ENCODE measurements at places on chromosomes 7 and 10. TPM values are rescaled to one million over a fixed set of nuclear protein-coding genes. Genes with fewer than 3 reads are reported as not detected.

DNA sequence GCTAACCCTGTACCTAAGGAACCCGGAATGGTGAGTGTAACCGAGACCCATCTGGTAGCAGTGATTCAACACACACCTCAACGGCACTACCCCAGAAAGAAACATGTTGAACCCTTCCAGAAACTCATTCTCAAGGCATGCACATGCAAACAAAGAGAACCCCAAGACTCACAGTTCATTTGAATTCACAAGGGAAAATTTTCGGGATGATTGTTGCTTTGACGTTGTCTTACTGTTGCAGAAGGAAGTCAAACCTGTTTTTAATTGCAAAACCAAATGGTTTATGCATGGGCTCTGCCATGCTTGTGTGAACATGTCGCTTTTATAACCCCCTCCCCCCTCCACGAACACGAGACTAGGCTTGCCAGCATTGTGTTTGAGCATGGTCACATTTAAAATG lies 539.7 kb downstream of the GATA3 start:
- H3K27me3 ChIP-seq = no peaks in the 10 kb centered on the region
- H3K27ac ChIP-seq = no peak overlapping the region
- no peak for DNase-seq
- no peak overlapping the region for H3K4me3 ChIP-seq

- no peak for DNase-seq
- no peak overlapping the region for H3K27ac ChIP-seq
- peaks cover 9% of the 10 kb centered on the region for H3K4me1 ChIP-seq
- H3K27me3 ChIP-seq = no peaks in the 10 kb centered on the region
- no peak overlapping the region for H3K4me3 ChIP-seq
Observed at GRCh38 chr10:33345236-33345635, 10.8 kb upstream of the NRP1 start.

DNA sequence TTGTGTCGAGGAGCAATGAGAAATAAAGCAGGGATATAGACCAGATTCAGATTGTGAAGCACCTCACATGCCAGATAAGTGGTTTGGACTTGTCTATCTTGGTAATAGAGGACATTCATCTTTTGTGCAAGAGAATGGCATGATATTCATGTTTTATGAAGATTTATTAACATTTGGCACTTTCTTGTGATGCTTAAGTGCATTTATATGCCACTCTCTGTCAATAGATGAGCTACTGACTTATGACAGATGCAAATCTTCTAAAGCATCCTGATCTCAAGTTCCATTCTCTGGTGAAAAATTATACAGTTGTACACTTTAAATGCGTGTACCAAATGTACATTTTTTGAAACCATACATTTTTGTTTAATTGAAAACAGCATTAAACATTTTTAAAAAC lies 415.3 kb downstream of the SORCS3 start:
- no peak for DNase-seq
- H3K4me3 ChIP-seq = no peak overlapping the region
- no peaks in the 10 kb centered on the region for H3K4me1 ChIP-seq
- no peaks in the 10 kb centered on the region for H3K36me3 ChIP-seq

The FAM237B gene
- not detected for total RNA-seq

DNA sequence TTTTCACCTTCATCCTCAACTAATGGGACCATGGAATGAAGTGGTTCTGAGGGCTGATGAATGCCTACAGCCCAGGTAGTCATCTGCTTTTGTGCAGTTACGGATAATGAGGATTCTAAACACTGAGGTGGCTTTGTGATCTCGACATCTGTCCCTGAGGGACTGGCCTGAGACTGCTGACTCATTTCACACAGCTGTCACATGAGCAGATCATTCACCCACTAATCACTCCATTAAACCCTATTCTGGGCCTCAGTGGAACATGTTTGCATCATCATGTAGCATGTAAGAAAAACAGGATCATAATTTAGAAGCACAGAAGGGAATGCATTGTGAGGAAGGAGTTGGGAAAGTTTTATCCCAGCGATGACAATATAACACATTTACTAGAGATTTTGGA lies 79.4 kb upstream of the FEZF1 start:
- H3K4me1 ChIP-seq = no peaks in the 10 kb centered on the region
- no peak overlapping the region for H3K27ac ChIP-seq

The SORBS1 gene
- total RNA-seq = 79.1 TPM

- no peak for DNase-seq
- H3K27ac ChIP-seq = no peak overlapping the region
- H3K36me3 ChIP-seq = no peaks in the 10 kb centered on the region
Observed at GRCh38 chr7:90430614-90431460, 27.6 kb downstream of the CLDN12 start.

The GIMAP8 gene
- 0.99 TPM for total RNA-seq

The CC2D2B gene
- 0.99 TPM for total RNA-seq

All from body of pancreas (tissue), 4 donors.